ENCODE measurements at places on chromosomes 5 and 9.

- H3K36me3 ChIP-seq: no peaks in the 10 kb centered on the region
- H3K4me1 ChIP-seq: no peaks in the 10 kb centered on the region
- no peak overlapping the region for H3K4me3 ChIP-seq
- no peak for DNase-seq
- H3K27ac ChIP-seq: no peak overlapping the region
These were observed 188.0 kb downstream of the XRCC4 start for GRCh38 chr5:83265318-83265717.

DNA sequence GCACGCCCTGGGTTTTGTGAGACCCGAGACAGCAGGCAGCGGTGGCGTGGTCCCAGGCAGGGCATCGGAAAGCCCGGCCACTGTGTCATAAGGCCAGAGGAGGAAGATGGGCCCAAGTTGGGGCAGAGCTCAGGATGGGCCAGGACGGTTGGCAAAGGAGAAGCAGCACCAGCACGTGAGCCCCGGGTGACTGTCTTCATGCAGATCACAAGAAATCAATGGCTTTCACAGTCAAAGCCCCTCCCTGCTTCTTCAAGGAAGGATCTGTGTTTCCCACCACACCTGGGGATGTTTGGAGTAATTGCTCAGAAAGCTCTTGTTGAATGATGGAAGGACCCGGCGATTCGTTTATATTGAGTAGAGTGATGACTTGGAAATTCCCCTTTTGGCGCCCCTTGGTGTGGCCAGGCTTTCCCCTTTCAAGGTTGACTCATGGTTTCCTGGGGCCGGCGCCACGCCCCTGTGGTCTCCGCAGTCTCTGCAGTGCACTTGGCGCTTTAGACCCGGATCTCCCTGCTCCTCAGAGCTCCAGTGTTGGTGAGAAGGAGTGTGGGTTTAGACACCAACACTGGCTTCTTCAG lies 52.1 kb downstream of the IL31RA start:
- H3K4me3 ChIP-seq: no peak overlapping the region
- no peak overlapping the region for H3K27ac ChIP-seq
- H3K36me3 ChIP-seq: no peaks in the 10 kb centered on the region
- no peaks in the 10 kb centered on the region for H3K27me3 ChIP-seq
- no peak for DNase-seq

- DNase-seq: peak; percentile 62
- H3K4me1 ChIP-seq: no peaks in the 10 kb centered on the region
- H3K27me3 ChIP-seq: no peaks in the 10 kb centered on the region
- peak overlapping the region; percentile 85 for H3K4me3 ChIP-seq
- H3K36me3 ChIP-seq: no peaks in the 10 kb centered on the region
- peak overlapping the region; percentile 99 for H3K27ac ChIP-seq
These were observed 1.6 kb downstream of the FER start for GRCh38 chr5:108749128-108749861.

DNA sequence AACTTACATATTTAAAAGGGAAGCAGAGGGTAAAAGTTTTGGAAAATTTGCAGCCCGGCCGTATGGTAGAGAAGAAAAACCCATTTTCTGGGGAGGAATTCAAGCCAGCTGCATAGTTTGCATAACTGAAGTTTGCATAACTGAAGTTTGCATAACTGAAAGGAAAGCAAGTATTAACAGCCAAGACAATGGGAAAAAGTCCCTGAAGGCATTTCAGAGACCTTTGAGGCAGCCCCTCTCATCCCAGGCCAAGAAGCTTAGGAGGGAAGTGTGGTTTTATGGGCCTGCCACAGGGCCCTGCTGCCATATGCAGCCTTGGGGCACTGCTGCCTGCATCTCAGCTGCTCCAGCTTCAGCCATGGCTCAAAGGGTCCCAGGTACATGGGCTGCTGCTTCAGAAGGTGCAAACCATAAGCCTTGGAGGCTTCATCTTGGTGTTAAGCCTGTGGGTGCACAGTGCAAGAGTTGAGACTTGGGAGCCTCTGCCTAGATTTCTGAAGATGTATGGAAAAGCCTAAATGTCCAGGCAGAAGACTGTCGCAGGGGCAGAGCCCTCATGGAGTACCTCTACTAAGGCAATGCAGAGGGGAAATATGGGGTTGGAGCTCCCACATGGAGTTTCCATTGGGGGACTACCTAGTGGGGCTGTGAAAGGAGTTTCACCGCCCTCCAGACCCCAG lies 36.9 kb upstream of the CXCL14 start:
- no peak for DNase-seq
- no peaks in the 10 kb centered on the region for H3K4me1 ChIP-seq
- no peaks in the 10 kb centered on the region for H3K36me3 ChIP-seq

DNA sequence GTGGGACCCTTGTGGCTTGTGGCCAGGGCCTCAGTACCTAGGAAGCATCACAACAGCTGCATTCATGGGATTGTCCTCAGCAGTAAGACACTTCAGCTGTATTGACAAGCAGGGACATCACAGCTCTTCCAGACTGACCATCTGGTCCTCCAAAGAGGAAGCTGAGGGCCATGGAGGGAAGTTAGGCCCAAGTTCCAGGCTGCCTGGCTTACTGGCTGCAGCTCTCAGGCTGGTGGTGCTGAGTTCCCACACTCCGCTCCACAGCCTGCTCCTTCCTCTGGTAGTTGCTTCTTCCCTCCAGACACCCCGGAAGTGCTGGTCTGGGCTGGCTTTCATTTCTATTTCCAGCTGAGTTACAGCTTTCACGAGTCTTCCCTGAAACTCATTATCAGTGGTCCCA lies 5.7 kb upstream of the STING1 start:
- DNase-seq: no peak
- H3K27ac ChIP-seq: no peak overlapping the region
- no peaks in the 10 kb centered on the region for H3K36me3 ChIP-seq
- no peaks in the 10 kb centered on the region for H3K27me3 ChIP-seq
- H3K4me3 ChIP-seq: no peak overlapping the region

DNA sequence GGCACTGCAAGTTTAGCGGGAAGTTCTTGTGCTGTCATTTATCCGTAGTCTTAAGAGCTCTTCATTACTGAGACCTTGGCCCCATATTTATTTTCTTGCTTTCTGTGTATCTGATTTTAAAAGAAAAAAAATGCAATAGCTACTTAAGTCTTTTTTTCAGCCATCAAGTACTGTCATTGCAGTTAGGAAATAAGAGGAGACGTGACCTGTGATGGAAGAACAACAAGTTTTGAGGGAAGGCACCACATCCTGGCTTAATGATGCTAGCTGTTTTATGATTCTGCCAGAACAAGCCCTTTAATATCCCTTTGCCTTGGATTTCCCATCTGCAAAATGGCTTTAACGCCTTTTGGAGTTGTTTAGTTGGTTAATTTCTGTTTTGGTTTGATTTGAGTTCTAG lies 3.8 kb downstream of the RGMB start:
- H3K27me3 ChIP-seq: no peaks in the 10 kb centered on the region
- H3K36me3 ChIP-seq: no peaks in the 10 kb centered on the region
- peaks cover 24% of the 10 kb centered on the region for H3K4me1 ChIP-seq
- no peak overlapping the region for H3K27ac ChIP-seq
- no peak for DNase-seq

- H3K36me3 ChIP-seq: no peaks in the 10 kb centered on the region
- H3K27ac ChIP-seq: no peak overlapping the region
- no peak for DNase-seq
- no peaks in the 10 kb centered on the region for H3K4me1 ChIP-seq
- H3K4me3 ChIP-seq: no peak overlapping the region
These were observed 14.1 kb downstream of the POLR3G start for GRCh38 chr5:90488791-90489190.

DNA sequence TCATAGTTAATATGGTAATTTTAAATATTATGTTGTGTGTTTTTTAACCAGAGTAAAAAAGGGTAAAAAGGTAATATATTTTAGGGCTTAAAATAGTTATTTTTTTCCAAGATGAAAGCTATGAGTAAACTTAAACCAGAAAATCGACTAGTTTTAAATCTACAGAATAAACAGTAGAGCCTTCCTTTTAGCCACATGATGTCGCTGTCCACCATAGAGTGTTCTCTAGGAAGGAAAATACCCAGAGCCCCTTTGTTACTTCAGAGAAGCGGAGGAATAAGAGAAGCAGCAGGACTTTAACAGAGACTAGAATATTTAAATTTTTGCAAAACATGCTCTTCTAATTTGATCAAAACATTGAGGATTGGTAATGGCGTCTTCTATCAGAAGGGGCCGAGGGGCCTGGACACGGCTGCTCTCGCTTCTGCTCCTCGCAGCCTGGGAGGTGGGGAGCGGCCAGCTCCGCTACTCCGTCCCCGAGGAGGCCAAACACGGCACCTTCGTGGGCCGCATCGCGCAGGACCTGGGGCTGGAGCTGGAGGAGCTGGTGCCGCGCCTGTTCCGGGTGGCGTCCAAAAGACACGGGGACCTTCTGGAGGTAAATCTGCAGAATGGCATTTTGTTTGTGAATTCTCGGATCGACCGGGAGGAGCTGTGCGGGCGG lies at the start of gene PCDHA2:
Gene PCDHA2 (plus strand): TSS at position 258 of the 664 bp plus-strand sequence.
- no peak within 1 kb of the TSS for H3K4me3 ChIP-seq
- DNase-seq: no peak
- no peaks in the 10 kb centered on the region for H3K36me3 ChIP-seq
- H3K4me1 ChIP-seq: no peaks in the 10 kb centered on the region
- no peaks in the 10 kb centered on the region for H3K27me3 ChIP-seq

DNA sequence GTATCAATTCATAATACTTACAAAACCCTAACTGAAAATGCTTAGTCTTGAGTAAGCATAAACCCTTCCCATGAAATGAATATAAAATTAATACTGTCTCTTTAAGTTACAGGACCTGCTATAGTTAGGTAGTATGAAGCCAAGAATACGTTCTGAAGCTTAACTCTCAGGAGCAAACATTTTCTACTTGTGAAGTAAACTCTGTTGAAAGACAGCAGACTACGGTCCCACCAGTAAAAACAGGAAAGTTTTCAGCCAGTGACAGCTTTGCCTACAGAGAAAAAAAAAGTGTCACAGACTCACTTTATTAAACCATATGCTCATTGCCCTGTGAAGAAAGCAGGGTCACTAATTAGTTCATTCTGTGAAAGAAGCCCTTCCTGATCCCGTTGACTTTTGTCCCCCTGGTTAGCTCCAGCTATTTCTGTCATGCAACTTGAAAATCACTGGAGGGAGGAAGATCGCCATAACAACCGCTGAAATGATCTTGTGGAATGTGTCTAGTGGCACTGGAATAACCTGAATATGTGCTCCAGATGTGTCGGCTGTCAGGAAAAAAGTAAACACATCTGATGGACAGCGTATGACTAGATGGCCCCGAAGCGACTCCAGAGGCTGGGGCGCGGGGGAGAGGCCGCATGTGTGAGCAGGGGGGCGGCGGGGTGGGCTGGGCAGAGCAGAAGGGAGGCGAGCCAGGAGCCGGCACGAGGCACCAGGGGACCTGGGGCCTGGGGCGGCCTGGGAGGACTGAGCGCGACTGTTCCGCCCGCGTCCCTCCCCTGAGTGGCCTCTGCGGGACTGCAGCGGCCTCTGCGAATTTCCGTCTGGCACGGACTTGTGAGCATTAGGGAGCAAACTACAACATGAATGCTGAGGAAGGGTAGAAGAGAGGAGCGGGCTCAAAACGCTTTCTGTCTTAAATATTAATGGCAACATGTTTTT lies 41.9 kb downstream of the BNC2 start:
- no peak for DNase-seq
- no peaks in the 10 kb centered on the region for H3K27me3 ChIP-seq
- no peaks in the 10 kb centered on the region for H3K4me1 ChIP-seq

DNA sequence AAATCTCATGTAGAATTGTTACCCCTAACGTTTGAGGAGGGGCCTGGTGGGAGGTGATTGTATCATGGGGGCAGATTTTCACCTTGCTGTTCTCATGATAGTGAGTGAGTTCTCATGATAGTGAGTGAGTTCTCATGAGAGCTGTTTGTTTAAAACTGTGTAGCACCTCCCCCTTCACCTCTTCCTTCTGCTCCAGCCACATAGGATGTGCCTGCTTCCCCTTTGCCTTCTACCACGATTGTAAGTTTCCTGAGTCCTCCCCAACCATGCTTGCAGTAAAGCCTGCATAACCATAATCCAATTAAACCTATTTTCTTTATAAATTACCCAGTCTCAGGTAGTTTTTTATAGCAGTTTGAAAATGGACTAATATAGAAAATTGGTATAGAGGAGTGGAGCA lies 1783.7 kb upstream of the CDH9 start:
- no peak overlapping the region for H3K27ac ChIP-seq
- no peak overlapping the region for H3K4me3 ChIP-seq
- no peaks in the 10 kb centered on the region for H3K4me1 ChIP-seq

GRCh38 chr5:113900816-113901215 lies 387.3 kb downstream of the YTHDC2 start:
- no peak overlapping the region for H3K27ac ChIP-seq
- no peaks in the 10 kb centered on the region for H3K4me1 ChIP-seq
- H3K4me3 ChIP-seq: no peak overlapping the region
- no peaks in the 10 kb centered on the region for H3K36me3 ChIP-seq
- no peak for DNase-seq

DNA sequence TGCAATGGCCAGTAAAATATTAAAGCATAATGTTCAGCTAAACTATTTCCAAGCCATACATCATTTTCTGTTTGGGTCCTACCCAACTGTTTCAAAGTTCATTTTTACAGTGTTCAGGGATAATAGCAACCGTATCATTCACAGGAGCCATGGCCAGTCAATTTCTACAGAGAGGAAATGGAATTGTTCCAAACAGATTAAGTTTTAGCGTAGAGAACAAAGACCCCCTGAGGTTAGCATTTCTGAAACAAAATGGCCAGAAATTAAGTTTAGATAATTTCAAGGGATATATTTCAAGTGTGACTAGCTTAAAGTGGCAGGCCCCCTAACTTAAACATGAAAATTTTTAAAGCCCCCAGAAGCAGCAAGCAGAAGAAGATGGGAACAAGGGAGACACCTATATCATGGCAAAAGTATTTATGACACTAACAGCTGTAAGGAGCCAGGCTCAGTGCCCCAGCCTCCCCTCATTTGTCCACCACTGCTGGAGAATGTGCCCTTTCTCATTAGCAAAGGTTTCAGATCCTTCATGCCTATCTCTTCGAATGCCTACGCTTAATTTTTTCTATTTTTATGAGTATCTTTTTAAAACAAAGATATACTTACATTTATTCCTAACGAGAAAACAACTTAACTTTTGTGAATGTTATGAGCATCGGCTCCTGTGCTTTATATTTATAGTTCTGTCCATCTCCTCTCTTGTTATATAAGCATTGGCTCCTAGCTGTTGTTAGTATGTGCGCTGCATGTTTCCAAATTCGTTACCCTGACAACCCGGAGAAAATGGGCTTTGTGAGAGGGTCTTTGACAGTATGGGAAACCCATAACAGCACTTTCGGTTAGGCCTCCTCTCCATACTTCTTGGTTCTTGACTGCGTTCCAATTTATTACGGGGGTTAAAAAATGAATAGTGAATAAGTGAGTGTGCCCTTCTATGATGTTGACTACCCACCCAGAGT lies 116.3 kb downstream of the MED27 start:
- H3K27me3 ChIP-seq: no peaks in the 10 kb centered on the region
- no peaks in the 10 kb centered on the region for H3K4me1 ChIP-seq
- no peak overlapping the region for H3K4me3 ChIP-seq
- H3K27ac ChIP-seq: no peak overlapping the region
- DNase-seq: no peak
- no peaks in the 10 kb centered on the region for H3K36me3 ChIP-seq
